ENCODE measurements at places on chromosomes 13 and 19.

GRCh38 chr13:46195016-46195415, 13.0 kb upstream of the LCP1 start:
- DNase-seq: no peak

DNA sequence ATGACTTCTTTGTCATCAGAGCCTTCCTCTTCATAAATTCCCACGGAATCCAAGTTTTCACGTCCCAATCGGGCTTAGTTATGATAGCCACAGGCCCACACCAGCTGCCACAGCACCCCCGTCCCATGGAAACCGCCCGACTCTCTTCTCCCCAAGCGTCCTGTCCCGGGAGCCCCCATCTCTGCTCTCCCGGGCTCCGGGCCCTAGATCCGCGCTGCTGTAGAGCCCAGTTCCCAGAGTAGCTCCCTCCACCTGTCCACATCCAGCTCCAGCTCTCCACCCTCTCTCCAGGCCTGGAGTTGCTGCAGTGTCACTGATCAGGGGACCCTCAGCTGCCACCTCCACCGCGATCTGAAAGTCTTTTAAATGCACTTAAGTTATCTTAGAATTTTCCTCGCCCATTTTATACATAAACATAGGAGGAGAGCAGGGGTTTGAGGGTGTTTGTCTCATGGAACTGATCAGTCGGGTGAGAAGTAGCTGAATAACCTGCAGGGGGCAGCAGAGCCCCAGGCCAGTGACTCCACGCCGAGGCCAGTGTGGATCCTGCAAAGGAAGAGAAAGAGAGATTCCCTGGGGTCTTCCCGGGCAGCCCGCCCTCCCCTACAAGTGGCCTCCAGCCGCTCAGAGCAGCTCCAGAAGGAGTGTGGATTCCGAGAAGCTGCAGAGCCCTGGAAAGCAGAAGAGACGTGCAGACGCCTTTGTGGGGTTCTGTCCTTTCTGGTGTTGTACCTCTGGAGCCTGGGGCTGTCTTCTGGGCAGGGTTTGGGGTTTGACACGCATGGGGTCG, 1.1 kb upstream of the ZNF763 start:
- peak; percentile 81 for DNase-seq

DNA sequence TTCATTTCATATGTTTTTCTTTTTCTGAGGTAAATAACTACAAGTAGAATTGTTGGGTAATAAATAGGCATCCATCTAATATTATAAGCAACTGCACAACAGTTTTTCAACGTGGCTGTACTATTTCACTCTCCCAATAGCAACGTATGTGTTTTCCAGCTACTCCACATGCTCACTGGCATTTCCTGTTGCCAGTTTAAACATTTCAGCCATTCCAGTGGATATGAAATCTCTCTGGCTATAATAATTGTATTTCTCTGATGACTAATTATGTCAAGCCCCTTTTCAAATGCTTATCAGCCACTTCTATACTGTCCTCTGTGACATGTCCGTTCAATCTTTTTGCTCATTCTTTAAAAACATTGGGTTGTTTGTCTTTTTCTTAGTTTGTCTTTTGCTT, 26.8 kb upstream of the ALOX5AP start:
- DNase-seq: no peak

DNA sequence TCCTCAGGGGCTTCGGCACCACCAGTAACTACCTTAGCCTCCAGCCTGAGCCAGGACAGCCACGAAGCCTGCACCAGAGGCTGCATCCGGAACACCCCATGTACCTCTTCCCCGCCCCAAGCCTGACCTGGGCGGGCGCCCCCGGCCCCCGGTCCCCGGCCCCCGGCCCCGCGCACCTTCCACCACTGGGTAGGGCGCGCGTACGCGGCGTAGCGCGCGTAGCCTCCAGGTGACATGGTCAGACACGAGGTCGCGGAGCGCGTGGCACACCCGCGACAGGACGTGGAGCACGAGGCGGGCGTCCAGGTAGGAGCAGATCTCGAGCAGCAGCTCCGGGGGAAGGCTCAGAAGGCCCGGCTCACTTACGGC, 450 bp downstream of the FBXW9 start:
- no peak for DNase-seq

DNA sequence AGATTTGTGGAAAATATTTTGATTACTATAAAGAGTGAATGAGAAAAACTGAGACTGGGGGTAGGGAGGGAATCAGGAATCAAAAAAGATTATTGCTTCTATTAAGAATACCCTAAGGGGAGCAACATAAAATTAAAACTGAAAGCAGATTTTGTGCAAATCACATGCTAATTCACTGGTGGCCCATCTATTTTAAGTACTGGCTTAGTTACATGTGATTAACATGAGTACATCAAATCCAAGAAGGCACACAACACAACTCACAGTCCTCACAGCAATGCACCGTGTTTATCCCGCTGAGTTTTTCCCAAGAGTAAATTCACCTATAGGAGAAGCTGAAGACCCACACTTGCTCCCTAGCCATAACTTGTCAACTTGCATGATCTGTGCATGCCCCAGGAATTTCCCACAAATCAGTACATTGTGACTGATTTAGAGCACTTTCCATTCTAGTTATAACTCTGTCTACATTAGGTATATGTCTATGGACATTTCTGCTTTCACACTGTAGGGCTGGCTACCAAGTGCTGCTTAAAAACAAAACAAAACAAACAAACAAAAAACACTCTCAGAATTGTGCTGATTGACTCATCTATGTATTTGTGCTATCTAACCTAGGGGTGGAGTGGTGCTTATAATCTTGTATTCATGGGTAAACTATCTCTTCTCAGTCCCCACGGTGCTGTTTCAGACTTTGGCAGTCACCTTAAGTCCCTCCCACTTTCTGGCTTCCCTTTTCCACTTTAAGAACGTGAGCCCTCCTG, 24.3 kb downstream of the AMER2 start:
- DNase-seq: no peak

DNA sequence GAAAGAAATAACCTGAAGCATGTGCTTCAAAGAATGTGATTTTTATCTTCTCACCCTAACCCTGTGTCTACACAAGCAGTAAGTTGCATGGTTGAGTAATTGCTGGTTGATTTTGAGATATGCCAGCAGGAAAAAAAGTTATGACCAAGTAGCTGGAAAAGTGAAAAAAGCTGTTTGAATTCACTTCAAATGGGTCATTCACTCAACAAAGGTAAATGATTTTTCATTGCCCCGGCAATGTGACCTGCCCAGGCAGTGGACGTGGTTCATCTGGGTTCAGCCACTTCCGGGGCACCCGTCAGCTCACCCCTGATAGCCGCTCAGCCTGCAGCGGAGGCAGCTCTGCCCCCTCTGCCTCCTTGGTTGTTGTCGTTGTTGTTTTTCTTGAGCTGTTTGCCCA, 18.5 kb downstream of the TNFRSF19 start:
- no peak for DNase-seq

DNA sequence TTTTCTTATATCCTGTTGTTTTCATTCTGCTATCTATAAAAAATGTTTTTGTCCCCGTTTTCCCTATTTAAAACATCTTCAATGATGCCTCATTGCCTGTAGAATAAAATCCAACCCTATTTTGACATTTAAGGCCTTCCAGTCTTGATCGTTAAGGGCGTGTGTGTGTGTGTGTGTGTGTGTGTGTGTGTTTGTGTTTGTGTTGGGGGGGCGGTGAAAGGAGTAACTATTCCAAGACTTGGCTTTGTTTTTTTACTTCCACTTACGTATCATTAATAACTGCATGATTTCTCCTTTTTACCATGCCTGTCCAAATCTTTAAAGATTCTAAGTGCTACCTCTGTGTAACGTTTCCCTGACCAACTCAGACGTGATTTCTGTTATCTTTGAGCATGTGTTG, 784 bp downstream of the PIBF1 start:
- no peak for DNase-seq

DNA sequence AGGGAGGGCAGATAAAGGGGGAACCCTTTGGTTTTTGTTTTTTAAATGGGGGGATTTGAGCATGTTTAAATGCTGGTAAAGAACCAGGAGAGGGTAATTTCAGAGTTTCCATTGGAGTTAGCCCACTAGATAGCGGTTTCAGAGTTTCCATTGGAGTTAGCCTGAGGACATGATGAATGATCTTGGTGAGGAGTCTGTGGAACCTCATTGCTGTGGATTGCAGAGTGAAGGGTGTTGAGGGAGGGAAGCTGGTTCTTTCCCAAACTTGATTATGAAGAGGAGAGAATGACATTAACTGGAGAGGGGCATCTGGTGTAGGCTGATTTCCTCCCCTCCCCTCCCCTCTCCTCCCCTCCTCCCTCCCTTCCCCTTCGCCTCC, 5.0 kb downstream of the WASF3 start:
- no peak for DNase-seq

DNA sequence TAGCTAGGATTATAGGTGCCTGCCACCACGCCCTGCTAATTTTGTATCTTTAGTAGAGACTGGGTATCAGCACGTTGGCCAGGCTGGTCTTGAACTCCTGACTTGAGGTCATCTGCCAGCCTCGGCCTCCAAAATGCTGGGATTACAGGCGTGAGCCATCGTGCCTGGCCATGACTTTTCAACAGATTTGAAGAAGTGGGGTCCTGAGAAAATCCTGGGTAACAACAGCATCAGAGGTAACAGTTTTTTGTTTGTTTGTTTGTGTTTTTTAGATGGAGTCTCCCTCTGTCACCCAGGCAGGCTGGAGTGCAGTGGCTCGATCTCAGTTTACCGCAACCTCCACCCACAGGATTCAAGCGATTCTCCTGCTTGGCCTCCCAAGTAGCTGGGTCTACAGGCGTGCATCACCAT, 3.7 kb downstream of the JUNB start:
- no peak for DNase-seq

- no peak for DNase-seq
Observed at GRCh38 chr13:83377491-83377890, 504.8 kb downstream of the SLITRK1 start.

- no peak for DNase-seq
Observed at GRCh38 chr13:46844431-46844830, 47.5 kb upstream of the ESD start.

GRCh38 chr19:1468821-1469254, 10.2 kb downstream of the C19orf25 start:
- peak; percentile 74 for DNase-seq

- DNase-seq: no peak
Observed at GRCh38 chr19:49393881-49394280, 5.8 kb downstream of the KASH5 start.

GRCh38 chr13:31195616-31196015, 4.2 kb upstream of the B3GLCT start:
- DNase-seq: no peak

DNA sequence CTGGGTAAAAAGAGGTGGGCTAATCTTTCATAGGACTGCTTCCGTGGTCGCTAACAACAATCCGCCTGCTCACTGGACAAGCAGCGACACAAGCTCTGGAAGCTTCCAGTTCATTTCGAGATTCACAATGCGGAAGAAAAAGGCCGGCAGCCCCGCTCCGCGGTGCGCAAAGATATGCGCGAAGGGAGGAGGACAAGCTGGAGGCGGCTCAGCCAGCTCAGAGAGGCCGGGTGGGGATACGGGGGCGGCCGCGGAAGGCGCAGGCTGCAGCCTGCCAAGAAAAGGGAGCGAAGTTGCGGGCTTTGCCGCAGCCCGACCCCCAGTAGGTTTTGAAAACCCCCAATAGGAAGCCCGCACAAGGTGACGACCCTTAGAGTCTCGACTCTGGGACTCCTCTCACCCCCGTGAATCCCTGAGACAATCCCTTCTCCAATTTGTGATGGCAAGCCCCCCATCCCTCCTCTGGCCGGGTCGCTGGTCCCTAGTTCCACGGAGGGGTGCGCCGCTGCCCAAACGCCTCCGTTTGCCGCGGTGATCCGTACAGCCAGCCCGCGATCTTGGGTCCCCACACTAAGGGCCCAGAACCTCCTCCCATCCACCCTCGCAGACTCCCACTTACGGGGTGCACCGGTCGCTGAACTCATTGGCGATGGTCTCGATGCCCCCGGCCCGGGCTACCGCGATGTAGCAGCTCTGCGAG, 697 bp downstream of the HSPH1 start:
- peak; percentile 79 for DNase-seq

DNA sequence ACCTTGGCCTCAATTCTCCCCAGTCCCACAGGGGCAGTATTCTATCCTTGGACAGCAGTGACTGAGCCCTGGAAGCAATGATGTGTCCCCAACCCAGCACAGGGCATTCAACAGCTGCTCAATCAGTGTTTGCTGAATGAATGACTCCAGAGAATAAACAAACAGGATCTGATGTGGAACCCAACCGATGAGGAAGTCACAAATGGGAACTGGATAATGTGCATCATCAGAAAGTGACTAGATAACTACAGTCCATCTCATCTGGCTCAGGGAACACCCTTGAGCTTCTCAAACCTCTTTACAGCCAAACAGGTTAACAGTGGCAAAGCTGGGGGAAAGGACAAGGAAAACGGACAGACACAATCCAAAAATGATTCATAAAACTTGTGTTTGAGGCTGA, 8.2 kb downstream of the SLC25A30 start:
- DNase-seq: no peak

DNA sequence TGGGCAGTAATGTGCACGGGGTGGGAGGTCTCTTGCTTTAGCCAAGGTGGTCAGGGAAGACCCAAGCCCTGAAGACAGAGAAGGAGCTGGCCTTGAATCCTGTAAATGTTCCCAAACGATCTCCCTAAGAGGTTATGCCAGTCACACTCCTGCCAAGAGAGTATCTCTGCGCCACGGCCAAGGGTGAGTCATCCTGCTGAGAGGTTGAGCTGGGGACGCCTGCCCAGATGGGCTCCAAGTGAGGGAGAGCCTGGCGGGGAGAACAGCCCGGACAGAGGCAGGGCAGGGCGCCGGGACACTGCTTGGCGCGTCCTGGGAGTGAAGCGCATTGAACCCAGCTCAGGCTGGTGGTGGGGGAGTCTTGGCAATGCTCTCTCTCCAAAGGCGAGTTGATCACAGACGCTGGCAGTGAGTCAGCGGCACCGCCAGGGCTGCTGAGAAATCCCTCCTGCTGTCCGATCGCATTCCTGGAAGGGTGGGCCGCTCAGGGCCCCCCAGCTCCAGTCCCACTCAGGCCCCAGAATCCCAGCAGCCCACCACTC, 16.4 kb downstream of the SULT2B1 start:
- no peak for DNase-seq

- no peak for DNase-seq
Observed at GRCh38 chr19:2516727-2517126, 40.8 kb downstream of the GADD45B start.

DNA sequence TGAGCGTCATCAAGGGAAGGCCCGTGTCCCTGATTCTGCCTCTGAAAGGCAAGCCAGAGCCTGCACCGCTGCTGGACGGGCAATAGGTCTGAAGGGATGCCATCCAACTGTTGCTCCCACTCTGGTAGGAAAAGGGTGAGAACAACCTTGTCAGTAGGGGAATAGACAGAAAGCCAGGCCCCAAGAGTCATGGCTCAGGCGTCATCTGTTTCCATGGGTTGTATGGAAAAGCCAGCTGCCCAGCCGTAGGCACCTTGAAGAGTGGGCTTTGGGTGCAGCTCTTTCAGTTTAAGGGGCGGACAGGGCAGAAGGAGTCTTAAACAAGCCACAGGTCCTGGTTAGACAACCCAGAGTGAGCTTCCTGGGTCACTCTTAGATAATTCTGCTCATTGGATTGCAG, 66.5 kb downstream of the RNF6 start:
- DNase-seq: no peak

GRCh38 chr13:50068508-50068907, 53.3 kb downstream of the KCNRG start:
- DNase-seq: no peak

Data from activated T-cell treated with anti-CD3 and anti-CD28 coated beads, Interleukin-2, amount 50 U/mL, for 48 hours (primary cell).